NCI-H748 treated with DMSO at 0.1 percent for 48 hours (cell line): ENCODE measurements at places on chromosomes 16 and 17.

DNA sequence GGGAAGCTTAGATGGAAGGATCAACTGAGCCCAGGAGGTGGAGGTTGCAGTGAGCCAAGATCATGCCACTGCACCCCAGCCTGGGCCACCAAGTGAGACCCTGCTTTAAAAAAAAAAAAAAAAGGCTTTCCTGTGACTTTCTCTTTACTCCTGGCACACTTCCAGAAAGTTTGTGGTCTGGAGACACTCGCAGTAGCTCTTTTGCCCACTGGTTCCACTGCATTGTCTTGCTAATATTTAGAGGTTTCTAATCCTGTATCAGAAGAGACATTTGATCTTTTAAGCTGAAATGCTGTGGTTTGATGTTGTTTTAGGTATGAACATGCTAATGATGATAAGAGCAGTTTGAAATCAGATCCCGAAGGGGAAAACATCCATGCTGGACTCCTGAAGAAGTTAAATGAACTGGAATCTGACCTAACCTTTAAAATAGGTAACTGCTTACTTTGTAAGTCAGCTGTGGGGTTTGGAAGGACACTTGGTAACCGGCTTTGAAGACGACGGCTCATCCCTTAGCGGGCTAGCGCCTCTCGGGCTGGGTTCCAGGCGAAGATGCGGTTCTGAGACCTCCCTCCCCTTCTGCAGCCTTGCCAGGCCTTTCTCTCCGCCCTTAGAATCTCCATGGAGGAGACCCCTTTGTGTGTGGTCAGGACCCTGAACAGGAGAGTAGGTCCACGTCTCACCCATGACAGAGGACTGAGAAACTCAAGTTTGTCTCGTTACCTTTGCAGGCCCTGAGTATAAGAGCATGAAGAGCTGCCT, 23.1 kb downstream of the NTAN1 start:
- DNase-seq, result no peak

DNA sequence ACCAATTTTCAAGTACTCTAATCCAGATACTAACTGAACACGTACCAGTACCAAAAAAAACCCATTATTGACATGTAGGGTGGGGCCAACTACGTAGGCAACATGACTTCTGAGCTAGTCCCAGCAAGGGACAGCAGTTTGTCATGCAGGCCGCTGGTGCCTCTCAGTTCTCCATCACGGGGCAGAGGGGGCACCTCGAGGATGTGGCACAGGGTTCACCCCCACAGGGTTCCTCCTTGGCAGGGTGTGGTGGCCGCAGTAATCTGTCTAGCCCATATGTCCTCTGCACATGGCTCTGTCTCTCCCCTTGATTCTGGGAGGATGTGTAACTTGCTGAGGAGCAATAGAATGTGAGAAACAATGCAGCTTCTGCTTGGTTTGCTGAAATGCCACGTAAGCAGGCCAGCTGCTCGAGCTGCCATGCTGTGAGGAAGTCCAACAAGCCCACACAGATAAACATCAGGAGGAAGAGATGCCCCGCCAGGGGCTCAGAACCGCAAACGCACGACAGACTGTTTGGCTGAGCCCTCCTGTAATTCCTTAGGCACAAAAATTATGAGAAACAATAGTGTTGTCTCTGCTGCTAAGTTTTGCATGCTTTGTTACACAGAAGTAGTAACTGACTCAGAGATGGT, 62.4 kb downstream of the NT5M start:
- DNase-seq, result no peak

GRCh38 chr17:72604518-72604917, 483.7 kb downstream of the SOX9 start:
- DNase-seq, result no peak

- no peak for DNase-seq
These were observed 6.5 kb downstream of the ALOX15 start for GRCh38 chr17:4634976-4635375.

- DNase-seq, result no peak
These were observed 1.5 kb downstream of the FGF11 start for GRCh38 chr17:7440834-7441195.

DNA sequence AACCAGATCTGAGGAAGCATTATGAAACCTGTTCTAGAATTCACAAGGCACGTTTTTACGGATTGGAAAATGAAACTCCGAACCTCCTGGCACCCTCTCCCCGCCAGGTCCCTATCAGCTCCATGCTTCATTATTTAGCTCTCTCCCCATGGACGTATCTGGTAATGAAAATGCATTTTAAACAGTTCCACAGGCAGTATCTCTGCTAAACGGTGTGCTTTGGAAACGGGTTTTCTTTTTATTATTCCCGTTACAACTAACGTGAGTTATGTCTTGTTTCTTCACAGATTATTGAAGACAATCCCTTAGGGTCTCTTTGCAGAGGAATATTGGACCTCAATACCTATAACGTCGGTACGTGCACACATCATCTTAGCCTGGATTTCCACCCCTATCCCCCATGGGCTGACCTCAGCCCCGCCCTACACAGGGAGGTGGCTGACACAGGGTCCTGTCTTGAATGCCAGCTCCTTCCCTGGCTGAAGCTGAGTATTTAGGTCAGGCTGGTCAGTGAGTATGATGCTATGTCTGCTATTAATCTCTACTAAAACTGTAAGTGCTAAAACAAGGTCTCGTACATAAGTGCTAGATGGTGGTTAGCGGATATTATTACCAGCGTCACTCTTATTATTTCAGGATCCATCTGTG, 82.9 kb downstream of the SDR42E1 start:
- no peak for DNase-seq

DNA sequence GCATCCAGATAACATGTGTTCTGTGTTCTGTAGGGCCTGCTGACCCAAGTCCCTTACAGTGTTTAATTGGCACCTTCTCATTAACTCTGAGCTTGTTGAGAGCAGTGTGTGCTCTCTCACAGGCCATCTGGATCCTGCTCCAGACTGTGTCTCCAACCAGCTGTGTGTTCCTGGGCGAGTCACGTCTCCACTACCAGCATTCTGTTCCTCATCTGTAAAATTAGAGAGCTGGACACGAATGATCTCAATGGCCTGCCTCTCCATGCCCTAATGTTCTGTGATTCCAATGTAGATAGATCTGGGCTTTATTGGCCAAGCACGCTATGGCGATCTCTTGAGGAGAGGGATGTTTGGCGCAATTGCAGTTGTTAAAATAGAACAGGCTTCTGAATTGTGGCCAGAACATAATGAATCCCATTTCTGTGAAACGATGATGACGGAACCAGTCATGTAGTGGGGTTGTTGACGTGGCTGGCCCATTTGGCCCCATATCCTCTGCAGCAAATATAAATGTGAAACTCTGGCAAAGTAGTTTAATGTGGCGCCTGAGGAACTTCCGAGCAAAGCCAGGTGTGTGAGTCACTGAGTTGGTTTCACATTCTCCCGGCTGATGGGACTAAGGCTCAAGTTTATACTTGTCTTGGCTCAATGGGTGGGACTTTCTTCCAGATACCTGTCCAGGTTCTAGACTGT, 22.2 kb downstream of the TBX4 start:
- no peak for DNase-seq

DNA sequence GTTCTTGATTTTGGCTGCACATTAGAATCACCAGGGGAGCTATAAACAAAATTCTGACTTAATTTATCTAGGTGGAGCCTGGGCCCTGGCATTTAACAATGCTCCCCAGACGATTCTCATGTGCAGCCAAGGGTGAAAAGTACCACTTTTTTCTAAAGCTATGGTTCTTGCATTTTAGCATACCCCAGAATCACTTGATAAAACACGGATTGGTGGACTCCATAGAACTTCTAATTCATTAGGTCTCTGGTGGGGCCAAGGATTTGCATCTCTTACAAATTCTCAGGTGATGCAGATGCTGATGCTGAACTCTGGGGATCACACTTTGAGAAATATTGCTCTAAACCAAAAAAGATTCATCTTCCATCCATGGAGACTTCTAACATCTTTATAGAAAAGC, 74.5 kb downstream of the RPGRIP1L start:
- DNase-seq, result no peak

DNA sequence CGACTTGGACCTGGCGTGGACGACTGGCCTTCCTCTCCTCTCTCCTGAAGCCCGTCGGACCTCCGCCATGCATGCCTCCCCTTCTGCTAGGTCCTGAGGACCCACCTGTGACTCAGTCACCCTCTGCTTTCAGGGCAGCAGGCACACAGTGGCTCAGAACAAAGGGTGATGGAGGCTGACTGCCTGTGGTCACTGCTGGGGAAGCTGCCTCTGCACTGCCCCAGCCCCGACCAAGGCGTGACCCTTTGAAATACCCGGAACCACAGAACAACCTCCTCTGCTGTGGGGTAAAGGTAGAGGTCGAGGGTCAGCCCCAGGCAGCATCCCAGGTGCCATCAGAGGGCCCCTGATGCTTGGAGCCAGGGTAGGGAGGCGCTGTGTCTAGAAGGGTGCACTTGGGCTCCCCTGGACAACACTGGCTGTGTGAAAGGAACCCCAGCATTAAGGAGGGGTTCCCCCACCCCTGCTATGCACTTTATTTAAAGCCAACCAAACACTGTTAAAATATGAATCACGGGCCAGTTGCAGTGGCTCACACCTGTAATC, 12.5 kb upstream of the SLC4A1 start:
- no peak for DNase-seq

DNA sequence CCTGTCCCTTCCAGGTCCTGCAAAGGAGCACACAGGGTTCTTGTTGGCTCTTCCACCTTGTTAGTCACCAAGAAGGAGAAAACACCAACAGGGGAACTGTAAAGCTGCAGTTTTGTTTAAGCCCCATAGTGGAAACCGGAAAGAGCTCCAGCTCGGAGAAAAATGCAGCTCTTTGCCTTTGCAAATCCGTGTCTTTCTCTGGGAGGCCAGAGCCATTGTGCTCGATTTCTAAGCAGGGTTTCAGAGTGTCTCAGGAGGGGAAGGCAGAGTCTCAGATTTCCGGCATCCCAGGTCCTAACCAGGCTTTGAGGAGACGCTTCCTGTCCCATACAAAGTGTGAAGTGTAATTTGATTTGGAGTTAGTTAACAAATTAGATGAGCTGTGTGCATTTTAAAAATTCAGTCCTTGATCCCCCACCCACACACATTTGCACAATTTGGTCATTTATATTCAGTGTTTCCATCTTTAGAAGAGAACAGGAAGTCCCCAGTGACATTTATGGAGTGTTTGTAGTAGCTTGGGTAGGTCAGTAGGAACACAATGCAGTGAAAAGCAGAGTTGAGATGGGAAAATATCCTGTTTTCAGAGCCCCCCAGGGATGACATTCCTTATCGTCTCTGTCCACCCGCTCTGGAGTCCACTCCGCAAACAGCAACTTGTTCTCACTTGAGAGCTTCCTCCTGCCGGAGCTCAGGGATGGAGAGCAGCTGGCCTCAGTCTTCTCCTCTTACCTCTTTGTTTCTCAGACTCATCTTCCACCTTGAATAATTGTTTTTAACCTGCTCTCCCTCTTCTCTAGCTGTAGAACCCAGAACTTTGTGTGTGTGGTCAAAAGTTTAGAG, 331.9 kb downstream of the SEC14L1 start:
- no peak for DNase-seq

DNA sequence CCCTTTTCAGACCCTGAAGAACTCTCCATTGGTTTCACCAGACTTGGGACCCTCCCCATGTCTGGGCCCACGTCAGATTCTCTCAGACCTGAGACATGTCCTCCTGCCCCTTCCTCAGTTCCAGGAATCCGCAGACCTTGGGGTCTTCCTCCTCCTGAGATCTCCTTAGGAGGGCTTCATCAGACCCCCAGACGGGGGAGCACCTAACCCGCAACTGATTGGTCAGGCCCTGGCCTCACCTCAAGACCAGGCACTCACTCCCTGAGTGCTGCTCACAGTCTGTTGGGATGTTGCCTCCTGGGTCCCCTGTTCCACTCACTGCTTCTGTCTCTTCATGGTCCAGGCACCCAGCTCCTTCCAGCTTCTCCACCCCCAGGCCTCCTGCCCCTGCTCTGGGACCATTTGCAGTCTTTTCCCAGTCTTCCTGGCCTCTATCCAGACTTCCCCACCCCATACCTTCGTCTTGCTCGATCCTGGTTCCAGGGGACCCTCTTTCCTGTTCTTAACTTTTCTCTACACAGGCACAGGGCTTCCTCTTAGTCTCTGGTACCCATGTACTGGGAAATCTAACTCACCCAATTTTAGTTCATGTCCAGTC, 1.2 kb downstream of the GID4 start:
- no peak for DNase-seq

DNA sequence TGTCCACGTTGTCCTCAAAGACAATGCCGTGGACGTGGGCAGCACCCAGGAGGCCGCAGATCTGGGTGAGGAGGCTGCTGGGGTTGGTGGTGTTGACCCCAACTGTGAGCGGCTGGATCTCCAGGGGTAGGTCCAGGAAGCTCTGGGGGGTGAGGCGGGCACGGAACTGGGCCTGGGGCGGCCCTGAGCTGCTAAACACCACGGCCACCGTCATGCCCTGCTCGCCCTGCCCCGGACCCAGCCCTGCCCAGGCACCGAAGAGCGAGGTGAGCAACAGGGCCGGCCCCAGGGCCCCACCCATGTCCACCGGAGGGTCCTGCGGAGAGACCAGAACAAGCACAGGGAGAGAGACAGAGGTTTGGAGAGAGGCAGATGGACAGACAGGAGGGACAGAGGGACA, 4.9 kb downstream of the GRIN2C start:
- no peak for DNase-seq

DNA sequence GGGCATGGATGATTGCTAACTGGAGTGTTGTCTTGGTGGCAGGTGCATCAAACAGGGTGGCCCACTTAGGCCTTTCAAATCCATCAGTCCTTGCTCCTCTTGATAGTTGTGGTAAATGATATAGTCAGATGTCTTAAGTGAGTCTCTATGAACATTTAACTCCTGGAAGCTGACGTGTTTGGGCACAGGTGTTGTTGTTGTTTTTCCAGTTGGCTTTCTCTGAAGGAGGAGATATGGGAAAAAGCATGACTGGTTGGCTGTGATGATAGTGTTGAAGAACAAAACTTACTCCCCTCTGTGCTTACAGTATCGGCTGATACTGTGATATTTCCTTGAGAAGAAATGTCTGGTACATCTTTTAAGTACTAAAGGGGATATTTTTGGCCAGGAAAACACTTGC, 18.0 kb downstream of the TNRC6A start:
- DNase-seq, result no peak

DNA sequence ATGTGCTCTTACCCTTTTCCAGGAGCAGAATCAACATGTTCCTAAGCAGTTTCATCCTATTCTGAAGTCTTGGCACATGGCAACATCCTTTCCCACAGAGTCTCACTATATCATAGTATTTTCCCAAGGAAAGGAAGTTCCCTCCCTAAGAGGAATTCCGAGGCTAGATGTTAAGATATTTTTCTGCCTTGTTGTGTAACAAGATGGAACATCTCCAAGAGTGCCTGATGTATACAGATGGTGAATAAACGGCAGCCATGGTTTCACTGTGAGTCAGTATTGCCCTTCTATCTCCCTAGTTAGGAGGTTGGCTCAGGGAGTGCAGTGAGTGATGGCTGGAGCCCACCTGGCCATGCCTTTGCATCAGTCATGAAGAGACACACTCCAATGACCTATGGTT, 48.2 kb downstream of the SPACA3 start:
- no peak for DNase-seq

GRCh38 chr17:9071016-9071415, 49.7 kb downstream of the NTN1 start:
- no peak for DNase-seq

- no peak for DNase-seq
These were observed 89.2 kb downstream of the MAP2K6 start for GRCh38 chr17:69503711-69504110.
